Glutamatergic neuron (in vitro differentiated cells): ENCODE measurements at places on chromosomes 5 and 9. TPM values are rescaled to one million over a fixed set of nuclear protein-coding genes. Genes with fewer than 3 reads are reported as not detected.
A peak's percentile ranks its signal among the peaks of the same experiment; 100 is the strongest.

DNA sequence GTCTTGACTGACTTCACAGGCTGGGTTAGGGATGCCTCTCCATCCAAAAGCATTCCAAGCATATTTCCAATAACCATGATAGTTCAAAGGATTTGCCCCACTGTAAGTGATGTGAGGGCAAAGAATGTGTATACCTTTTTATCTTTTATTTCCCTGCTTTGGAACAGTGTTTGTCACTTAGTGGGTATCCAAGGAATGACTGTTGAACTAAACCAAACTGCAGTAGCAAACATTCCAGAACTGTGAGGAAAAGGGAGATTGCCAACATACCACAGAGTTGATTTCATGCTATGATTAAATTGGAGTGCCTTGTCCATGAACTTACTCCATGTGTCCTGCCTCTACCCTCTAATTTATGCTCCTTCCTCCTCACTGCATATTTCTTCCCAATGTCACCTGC is 400.0 kb downstream of the KIAA0825 start:
- no peaks in the 10 kb centered on the region for H3K4me1 ChIP-seq
- no peak for DNase-seq
- H3K4me3 ChIP-seq = no peak overlapping the region
- no peak overlapping the region for H3K27ac ChIP-seq

GRCh38 chr9:7234144-7234543 is 476.4 kb downstream of the KDM4C start:
- peak; percentile 62 for DNase-seq
- no peak overlapping the region for H3K27ac ChIP-seq
- H3K27me3 ChIP-seq = peaks cover 2% of the 10 kb centered on the region
- no peaks in the 10 kb centered on the region for H3K36me3 ChIP-seq

The TSTD2 gene
- total RNA-seq = 60.9 TPM

- H3K4me1 ChIP-seq = peaks cover 12% of the 10 kb centered on the region
- H3K4me3 ChIP-seq = no peak overlapping the region
- no peaks in the 10 kb centered on the region for H3K27me3 ChIP-seq
- H3K36me3 ChIP-seq = no peaks in the 10 kb centered on the region
- H3K27ac ChIP-seq = no peak overlapping the region
Measured at GRCh38 chr5:95763941-95764340, 32.8 kb downstream of the RHOBTB3 start.

The EIF4E1B gene
- not detected for total RNA-seq

The KIAA0825 gene
- 1.2 TPM for total RNA-seq

The TNFSF8 gene
- not detected for total RNA-seq

GRCh38 chr9:76701441-76702039 is 62.7 kb upstream of the PCA3 start:
- peak overlapping the region; percentile 45 for H3K27ac ChIP-seq
- no peak overlapping the region for H3K4me3 ChIP-seq
- peaks cover 15% of the 10 kb centered on the region for H3K4me1 ChIP-seq

The DPYSL3 gene
- total RNA-seq = 571 TPM

GRCh38 chr5:135598691-135599395 is 20.1 kb upstream of the CXCL14 start:
- H3K4me3 ChIP-seq = no peak overlapping the region
- H3K4me1 ChIP-seq = no peaks in the 10 kb centered on the region
- peaks cover 2% of the 10 kb centered on the region for H3K27me3 ChIP-seq
- DNase-seq = no peak
- no peaks in the 10 kb centered on the region for H3K36me3 ChIP-seq
- H3K27ac ChIP-seq = no peak overlapping the region

DNA sequence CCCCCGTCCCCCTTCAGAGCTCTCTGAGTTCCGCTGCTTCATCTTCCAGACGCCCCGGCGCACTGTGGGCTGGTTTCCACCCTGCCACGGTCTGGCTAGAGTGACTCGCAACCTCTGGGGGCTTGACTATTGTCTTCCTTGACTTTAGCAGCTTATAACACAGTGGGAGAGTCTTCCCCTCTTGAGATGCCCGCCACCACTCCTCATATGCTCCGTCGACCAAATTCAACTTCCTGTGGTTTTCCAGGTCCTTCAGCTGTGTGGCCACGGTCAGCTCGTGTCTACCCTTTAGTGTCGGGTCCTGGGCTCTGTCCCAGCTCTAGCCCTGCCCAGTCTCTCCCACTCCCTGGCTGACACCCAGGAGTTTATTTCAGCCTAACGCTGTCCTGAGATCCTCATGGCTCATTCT is 28.2 kb upstream of the NCS1 start:
- H3K4me1 ChIP-seq = peaks cover 20% of the 10 kb centered on the region
- H3K36me3 ChIP-seq = no peaks in the 10 kb centered on the region
- no peak for DNase-seq
- H3K4me3 ChIP-seq = no peak overlapping the region
- no peak overlapping the region for H3K27ac ChIP-seq

DNA sequence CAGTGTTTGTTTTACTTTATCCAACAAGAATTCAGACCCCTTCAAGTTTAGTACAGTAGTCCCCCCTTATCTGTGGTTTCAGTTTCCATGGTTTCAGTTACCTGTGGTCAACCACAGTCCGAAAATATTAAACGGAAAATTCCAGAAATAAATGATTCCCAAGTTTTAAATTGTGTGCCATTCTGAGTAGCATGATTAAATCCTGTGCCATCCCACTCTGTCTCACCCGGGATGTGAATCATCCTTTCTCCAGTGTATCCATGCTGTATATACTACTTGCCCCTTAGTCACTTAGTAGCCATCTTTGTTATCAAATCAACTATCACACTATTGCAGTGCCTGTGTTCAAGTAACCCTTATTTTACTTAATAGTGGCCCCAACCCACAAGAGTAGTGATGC is 153.8 kb upstream of the RASA1 start:
- DNase-seq = no peak
- no peaks in the 10 kb centered on the region for H3K27me3 ChIP-seq
- no peaks in the 10 kb centered on the region for H3K4me1 ChIP-seq
- no peak overlapping the region for H3K4me3 ChIP-seq

GRCh38 chr5:59246145-59246869 is 647.2 kb downstream of the PDE4D start:
- H3K4me3 ChIP-seq = no peak overlapping the region
- H3K27me3 ChIP-seq = no peaks in the 10 kb centered on the region
- DNase-seq = no peak
- H3K27ac ChIP-seq = no peak overlapping the region
- no peaks in the 10 kb centered on the region for H3K4me1 ChIP-seq
- H3K36me3 ChIP-seq = no peaks in the 10 kb centered on the region

The GNA14 gene
- total RNA-seq = 0.32 TPM
